Left renal cortex interstitium (tissue), 4 donors: ENCODE measurements at places on chromosomes 1 and 21. TPM values are rescaled to one million over a fixed set of nuclear protein-coding genes. Genes with fewer than 3 reads are reported as not detected.

DNA sequence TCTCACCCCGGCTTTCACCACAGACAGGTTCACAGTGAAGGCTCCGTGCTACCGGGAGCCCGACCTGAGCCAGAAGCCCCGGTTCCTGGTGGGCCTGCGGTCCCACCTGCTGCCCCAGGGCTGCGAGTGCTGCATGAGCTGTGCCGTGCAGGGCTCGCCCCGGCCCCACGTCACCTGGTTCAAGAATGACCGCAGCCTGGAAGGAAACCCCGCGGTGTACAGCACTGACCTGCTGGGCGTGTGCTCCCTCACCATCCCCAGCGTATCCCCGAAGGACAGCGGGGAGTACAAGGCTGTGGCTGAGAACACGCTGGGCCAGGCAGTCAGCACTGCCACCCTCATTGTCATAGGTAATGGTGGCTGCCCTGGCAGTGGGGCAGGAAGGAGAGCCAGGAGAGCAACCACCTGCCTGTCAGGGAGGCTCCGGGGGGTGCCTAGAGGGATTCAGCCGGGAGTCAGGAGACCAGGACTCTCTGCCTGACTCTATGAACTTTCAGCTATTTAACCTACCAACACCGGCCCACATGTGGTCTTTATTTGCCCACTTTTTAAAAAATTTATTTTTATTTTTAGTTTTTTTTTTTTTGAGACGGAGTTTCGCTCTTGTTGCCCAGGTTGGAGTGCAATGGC is 36.4 kb downstream of the IGFN1 start:
- DNase-seq, result no peak

DNA sequence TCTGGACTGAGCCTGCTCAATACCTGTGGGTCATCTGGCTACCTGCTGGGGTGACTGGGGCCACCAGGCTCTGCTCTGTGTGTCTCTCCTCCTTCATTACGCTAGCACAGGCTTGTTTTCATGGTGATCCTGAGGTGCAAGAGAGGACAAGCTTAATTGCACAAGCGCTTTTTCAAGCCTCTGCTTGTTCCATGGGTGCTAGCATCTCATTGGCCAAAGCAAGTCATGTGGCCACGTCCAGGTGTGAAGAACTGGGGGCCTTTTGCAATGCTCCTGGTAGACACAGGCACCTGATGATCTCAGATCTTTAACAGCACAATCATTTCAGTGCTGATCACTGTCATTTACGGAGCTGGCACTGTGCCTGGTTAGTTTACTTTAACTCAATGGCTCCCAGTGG is 114.6 kb downstream of the KAZN start:
- DNase-seq, result no peak

GRCh38 chr21:45264146-45264911 is 23.4 kb downstream of the POFUT2 start:
- no peak for DNase-seq

DNA sequence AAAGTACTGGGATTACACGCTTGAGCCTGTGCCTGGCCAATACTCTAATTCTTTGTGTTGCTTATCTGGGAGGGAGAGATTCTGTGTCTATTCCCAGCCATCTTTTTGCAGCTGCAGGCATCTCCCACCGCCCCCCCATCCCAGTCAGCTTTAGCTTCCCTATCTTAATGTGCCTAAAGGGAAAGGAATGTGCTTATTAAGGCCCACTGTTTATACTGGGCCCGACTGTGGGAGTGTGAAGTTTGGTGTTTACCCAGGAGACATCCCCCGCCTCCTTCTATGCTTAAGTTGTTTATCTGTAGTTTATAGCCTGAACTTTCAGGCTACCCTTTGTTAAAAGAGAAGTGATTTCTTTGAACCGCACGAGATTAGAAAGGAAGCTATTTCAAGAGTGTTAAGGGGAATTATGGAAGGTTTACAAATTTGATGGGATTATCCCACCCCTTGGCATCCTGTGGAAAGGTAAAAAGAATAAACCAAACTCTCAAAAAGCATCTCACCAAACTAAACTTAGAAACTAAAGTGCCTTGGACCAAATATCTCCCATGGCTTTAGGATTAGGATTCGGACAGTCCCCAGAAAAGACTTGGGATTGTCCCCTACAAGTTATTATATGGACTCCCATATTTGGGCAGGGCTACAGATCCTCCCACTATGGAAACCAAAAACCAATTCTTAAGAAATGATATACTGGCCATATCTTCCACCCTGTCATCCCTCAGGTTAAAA is 25.5 kb upstream of the ZNF496 start:
- no peak for DNase-seq

DNA sequence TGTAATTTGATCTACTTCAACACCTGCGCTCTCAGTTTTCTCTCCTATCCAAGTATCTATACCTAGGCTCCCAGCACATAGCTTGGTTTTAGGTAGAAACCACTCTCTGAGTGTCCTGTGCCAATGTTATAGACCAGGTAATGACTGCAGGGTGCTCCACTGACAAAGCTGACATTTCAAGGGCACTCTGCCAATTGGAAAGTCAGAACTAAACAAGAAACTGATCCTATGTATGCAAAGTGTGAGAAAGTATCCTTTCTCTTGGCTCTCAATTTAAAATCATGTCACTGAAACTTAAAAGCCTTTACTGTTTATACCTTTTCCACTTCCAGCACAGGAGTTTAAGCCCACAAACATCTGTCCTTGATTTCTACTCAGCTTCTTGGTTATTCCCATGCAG is 45.0 kb upstream of the AIM2 start:
- DNase-seq, result no peak

DNA sequence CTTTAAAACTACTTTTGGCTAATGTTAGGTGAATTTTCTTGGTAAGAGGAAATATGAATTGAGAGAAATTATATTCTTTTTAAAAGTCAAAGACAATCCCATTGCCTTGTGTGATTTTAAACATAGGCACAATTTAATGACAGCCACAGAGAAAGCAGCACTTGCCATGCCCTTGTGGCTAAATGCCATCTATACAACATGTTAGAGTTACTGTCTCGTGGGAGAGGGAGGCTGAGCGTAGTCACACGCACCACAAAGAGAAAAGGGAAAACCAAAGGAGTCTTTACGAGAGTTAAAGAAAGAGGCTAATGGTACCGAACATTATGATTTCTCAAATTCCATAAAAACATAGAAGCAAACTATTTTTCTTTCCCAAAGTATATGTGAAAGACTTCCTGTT is 537.9 kb downstream of the PTPRC start:
- DNase-seq, result no peak

The PYCR2 gene
- polyA plus RNA-seq, result 55.3 TPM

The TFF1 gene
- not detected for polyA plus RNA-seq

The HSF2BP gene
- polyA plus RNA-seq, result 2.0 TPM

DNA sequence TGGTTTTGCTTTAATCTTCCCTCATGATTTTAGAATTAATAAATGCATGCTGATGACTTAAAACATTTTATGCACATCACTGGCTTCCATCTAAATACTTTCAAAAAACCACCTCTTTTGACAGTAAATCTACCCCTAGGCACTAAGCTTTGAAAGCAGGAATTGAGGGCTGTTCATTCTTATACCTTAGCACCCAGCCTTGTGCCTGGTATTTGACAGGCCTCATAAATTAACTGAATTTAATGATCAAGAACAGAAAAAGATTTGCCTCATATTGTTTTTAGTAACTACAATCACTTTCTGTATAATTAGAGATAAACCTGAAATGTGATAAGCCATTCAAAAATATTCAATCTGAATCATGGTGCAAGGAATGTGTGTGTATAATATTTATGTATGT is 108.8 kb downstream of the DPYD start:
- no peak for DNase-seq

DNA sequence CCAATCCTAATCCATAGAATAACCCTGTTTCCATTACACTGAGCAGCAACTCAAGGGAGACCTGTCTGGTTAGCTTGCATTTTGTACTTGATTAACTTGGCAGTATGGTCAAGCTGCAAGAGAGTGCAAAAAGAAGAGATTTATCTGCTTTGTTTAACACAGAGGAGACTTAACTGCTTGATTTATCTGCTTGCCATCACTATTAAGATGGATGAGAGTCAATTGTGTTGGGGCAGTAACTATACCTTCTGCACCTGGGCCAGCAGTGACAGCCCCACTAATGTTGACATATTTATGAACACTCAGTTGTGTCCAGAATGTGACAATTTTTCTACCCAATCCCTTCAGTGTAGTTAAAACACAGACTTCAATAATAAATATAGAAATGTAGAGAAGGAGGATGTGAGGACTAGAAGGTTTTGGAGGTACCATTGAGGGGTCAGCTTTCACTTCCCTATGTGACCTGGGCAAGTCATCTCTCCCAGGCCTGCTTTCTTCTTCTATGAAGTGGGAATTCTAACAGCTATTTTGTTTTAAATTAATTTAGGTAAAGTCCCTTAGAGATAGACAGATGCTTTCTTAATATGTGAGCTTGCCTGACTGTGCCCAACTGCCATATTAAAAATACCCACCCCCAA is 159.1 kb upstream of the KCNK2 start:
- no peak for DNase-seq

The TMEM39B gene
- 25.5 TPM for polyA plus RNA-seq

GRCh38 chr1:77991638-77992037 is 12.8 kb upstream of the FUBP1 start:
- DNase-seq, result no peak

DNA sequence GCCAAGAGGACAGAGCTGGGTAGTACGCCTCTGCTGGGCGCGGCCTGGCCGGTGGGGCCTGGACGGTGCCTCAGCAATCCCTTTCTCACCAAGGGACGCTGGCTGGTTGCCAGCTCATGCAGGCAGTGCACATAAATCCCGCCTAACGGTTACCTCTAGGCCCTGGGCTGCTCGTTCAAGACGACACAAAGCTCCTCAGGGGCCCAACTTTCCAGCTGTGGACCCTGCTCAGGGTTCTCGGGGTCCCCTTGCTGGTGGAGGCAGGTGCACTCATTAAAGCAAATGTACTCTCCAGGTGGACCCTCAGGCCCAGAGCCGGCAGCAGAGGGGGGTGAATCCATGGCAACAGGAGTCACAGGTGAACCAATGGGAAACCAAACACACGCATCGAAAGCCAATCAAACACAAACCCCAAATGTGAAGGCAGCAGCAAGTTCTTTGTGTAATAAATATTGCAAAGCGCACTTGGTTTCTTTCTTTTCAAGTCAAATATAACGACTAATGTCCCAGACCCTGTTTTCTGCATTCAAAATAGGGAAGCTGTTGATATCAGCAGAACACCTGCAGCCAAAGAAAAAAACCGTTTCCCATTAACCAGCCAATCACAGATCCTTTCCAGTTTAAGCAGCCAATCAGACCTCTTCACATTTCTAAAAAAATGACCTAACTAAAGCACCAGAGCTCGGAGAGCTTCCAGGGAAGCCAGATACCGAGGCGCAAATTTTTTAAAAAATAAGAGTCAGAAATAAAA is 26.1 kb upstream of the CLSTN1 start:
- DNase-seq, result no peak

The NIBAN1 gene
- 3.0 TPM for polyA plus RNA-seq

The HPDL gene
- polyA plus RNA-seq, result 5.4 TPM

- DNase-seq, result no peak
Measured at GRCh38 chr1:19577036-19577435, 67.1 kb upstream of the NBL1 start.

DNA sequence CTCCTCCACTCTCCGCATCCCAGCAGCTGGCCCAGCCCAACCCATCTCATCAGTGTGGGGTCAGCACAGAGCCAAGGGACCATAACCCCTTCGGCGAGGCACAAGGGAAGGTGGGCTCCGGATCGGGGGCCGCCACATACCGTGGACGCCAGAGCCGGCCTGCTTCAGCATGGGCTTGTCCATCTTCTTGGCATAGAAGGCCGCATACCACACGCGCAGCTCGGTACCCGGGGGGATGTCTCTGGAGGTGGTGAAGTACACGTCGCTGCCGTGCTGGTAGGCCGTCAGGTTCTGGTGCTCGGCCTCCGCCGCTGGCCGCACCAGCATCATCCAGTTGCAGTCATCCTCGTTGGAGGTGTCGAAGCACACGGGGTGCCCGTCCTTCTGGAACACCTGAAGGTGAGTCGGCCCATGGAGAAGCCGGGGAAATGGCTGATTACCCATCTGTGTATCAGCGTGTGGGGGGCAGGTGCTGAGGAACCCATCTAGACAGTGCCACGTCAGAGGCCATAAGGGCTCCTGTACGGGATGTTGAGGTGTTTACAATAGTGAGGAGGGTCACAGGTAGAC is 24.6 kb downstream of the PRDM15 start:
- DNase-seq, result no peak

- no peak for DNase-seq
Measured at GRCh38 chr21:40754466-40754865, 92.5 kb downstream of the DSCAM start.

GRCh38 chr1:207414606-207415108 is 39.5 kb upstream of the CR2 start:
- no peak for DNase-seq

DNA sequence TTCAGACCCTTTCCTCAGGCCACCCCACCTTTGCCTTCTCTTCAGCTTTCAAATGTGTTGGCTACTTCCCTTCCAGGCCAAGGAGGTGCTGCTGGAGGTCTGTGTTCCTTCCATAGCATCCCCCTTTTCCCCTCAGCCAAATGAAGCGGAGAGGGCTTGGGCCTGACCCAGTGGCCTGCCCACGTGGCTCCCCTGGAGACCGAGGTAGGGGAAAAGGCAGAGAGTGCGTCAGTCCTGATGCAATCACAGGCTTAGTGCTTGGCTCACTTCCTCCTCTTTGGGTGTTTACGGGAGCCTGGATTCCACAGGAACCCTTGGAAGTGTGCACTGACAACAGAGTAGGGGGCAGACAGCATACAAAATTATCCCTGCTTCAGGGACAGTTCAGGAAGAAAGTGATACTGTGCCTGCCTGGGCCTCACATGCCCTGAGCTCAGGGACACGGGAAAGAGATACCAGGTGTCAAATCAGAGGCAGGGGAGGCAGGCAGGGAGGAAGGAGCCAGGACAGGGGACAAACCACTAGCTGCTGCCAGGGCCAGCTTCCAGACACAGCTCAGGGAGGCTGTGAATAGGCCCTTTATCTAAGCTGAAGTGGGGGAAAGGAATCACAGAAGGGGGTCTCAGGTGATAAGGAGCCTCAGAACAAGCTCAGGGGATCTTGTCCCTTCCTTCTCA is 16.6 kb upstream of the PTP4A2 start:
- no peak for DNase-seq

The KRTAP13-2 gene
- not detected for polyA plus RNA-seq

The LCE1F gene
- not detected for polyA plus RNA-seq

DNA sequence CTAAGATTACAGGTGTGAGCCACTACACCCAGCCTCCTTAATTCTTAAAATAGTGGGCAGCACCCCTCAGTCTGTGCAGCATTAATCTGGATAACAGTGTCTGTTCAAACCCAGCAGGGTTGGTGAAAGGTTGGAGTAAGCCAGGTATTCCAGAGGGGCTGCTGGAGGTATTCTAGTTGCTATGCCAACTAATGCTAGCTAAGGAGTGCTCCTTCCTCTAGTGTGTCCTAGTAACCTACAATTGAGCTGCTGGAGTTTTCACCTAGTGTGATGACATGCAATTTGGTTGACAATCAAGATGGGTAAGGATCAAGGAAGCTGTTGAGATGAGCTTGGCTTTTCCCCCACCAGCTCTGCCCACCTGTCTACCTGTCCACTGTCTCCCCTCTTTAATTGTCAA is 100.2 kb upstream of the IPO9 start:
- DNase-seq, result no peak

The KRTAP12-2 gene
- polyA plus RNA-seq, result not detected

GRCh38 chr1:201984446-201984845 is 2.0 kb downstream of the RNPEP start:
- DNase-seq, result no peak
